ENCODE measurements at places on chromosomes 7 and 10.

GRCh38 chr7:122619664-122620063 is 79.3 kb downstream of the RNF133 start:
- H3K36me3 ChIP-seq, result no peaks in the 10 kb centered on the region
- no peaks in the 10 kb centered on the region for H3K4me1 ChIP-seq
- no peak overlapping the region for H3K27ac ChIP-seq
- no peaks in the 10 kb centered on the region for H3K27me3 ChIP-seq
- no peak overlapping the region for H3K4me3 ChIP-seq
- no peak for ATAC-seq

DNA sequence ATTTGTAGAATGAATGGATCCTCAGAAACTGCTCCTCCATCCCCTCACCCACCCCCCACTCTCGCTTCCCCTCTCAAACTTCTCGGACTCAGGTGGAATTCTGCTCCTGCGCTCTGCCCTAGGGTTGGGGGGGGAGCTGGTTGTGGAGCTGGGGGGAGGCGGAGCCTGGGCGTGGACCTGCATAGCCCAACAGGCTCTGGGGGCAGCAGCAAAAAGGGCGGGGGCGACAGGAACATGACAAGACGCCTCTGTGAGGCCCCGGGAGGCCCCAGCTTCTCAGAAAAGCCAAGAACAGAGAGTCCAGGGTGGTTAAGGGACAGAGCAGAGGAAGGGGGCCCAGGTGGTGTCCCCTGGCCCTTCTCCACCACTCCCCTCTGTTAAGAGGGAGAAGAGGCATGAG is 3.5 kb downstream of the TSC22D4 start:
- no peak for ATAC-seq
- peak overlapping the region; percentile 91 for H3K27ac ChIP-seq
- H3K27me3 ChIP-seq, result no peaks in the 10 kb centered on the region
- peaks cover 84% of the 10 kb centered on the region for H3K36me3 ChIP-seq

GRCh38 chr10:72260239-72260975 is 13.3 kb upstream of the DDIT4 start:
- H3K27ac ChIP-seq, result peak overlapping the region; percentile 100
- peaks cover 44% of the 10 kb centered on the region for H3K4me1 ChIP-seq
- peak; percentile 75 for ATAC-seq
- no peaks in the 10 kb centered on the region for H3K27me3 ChIP-seq
- H3K36me3 ChIP-seq, result peaks cover 21% of the 10 kb centered on the region

DNA sequence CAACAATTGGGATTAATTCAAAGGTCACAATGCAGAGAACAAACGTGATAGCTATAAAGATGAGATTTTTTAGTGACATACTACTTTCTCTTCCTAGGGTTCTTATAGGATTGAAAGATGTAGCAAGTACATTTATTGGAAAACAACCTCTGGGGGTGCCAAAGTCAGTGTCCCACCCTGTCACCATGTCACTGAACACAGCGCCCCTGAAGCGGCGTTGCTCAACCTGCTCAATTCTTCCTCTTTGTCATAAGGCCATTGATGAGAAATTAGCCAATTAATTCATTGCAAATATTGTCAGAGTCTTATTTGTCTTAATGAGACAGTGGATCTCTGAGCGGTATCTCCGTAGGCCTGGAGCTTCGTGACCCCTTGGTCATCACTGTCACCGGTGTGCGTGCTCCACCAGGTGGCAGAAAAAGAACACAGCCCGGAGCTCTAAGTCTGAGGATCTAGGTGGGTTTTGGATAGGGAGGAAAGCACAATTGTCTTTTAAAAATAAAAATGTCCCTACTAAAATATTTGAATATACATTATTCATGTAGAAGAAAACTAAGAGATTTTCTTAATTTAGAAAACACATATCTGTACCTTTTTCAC is 362.6 kb downstream of the PAXIP1 start:
- peaks cover 3% of the 10 kb centered on the region for H3K27me3 ChIP-seq
- ATAC-seq, result no peak
- no peak overlapping the region for H3K27ac ChIP-seq

DNA sequence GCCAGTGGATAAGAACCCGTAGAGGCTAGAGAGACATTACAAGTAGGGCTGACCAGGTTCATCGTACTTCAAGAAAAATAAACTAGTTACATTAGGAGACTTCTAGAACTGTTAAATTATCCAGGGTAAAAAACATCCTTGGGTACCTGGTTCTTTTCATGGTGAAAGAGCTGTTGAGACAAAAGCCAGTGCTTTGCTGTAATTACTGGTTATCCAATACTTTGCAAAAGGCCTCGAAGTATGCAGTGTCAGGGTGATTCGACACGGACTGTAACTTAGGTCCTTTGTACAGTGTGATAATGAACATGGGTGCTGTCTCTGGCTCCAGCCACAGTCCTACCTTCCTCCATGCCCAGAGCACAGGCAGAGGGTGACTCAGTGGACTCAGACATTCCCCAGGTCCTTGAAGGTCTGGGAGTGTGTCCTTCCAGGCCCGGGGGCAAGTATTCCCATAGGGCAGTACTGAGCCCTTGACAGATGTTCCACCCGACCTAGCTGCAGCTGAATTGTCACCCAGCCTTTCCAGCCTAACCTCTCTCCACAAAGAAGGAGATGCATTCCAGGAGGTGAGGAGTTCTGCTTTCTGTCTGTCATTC is 123.6 kb upstream of the TMEM72 start:
- no peak overlapping the region for H3K27ac ChIP-seq
- H3K4me3 ChIP-seq, result no peak overlapping the region
- ATAC-seq, result no peak
- H3K4me1 ChIP-seq, result no peaks in the 10 kb centered on the region
- H3K36me3 ChIP-seq, result no peaks in the 10 kb centered on the region
